ENCODE measurements at places on chromosomes 12 and 14. TPM values are rescaled to one million over a fixed set of nuclear protein-coding genes. Genes with fewer than 3 reads are reported as not detected.

GRCh38 chr14:63928744-63929174 is 76.0 kb downstream of the SYNE2 start:
- no peak for DNase-seq

- DNase-seq: no peak
Measured at GRCh38 chr12:109681986-109682707, 31.5 kb upstream of the FAM222A start.

DNA sequence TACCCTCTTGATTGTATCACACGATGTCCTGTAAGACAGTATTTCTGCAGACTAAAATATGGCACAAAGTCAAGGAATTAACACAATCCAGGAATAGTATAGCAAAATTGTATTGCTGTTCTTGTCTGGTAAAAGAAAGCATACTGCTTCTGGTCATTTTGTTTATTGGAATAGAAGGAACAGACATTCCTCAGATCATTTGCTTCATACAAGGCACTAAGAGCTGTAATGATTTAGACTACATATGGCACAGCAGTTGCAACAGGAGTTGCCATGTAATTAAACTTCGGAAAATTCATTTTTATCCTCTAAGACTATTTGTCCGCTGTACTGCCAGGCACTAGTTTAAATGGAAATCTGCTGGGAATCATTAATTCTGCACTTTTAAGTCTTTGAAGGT is 7.6 kb upstream of the KERA start:
- no peak for DNase-seq

GRCh38 chr14:99790201-99790977 is 2.8 kb upstream of the EML1 start:
- DNase-seq: no peak

DNA sequence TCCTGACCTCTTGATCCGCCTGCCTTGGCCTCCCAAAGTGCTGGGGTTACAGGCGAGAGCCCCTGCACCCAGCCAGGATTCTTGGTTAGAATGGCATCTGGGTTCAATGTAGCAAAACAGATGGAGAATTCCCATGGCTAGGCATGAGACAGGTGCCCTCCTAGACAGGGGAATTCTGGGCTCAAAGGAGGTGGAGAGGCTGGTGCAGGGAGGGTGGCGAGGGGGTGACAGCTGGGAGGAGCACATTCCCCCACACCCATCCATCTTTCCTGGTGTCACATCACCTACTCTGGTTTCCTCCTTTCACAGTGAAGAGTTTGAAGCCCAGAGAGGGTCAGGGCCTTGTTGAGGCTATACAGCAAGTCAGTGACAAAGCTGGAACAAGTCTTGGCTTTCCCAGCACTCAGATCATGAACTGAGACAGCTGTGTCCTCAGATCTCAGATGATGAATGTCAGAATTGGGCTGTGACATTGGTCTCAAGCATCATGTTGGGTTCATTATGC is 2.8 kb downstream of the SERPINA1 start:
- DNase-seq: no peak

- no peak for DNase-seq
Measured at GRCh38 chr12:2364631-2365051, 311.9 kb downstream of the CACNA1C start.

DNA sequence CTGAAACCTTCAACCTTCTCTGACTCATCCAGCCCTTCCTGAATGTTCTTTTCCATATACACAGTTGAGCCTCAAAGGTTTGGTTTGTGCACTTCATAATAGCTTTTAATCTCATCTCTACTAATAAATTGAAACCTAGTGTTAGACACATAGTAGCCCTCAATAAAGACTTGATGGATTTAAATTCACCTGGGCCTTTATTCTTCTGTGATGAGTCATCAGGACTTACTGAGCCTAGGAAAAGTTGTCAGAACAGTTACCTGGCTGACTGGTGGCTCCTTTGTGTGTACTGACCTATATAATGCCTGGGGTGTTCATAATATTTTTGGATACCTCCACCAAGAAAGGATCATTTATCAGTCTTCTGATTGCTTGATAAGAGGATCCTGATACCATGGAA is 86.4 kb upstream of the NTF3 start:
- no peak for DNase-seq

GRCh38 chr14:48703728-48704467 is 882.3 kb downstream of the RPS29 start:
- DNase-seq: no peak

GRCh38 chr14:35594616-35595015 is 60.7 kb downstream of the INSM2 start:
- DNase-seq: no peak

TAS2R7 gene
- total RNA-seq: 0.21 TPM

CDK4 gene
- 333 TPM for total RNA-seq

TAS2R31 gene
- total RNA-seq: 2.1 TPM

ERP27 gene
- not detected for total RNA-seq

FGF6 gene
- not detected for total RNA-seq

Measured in neural crest cell (in vitro differentiated cells).